ENCODE measurements at places on chromosomes 7 and 10.

DNA sequence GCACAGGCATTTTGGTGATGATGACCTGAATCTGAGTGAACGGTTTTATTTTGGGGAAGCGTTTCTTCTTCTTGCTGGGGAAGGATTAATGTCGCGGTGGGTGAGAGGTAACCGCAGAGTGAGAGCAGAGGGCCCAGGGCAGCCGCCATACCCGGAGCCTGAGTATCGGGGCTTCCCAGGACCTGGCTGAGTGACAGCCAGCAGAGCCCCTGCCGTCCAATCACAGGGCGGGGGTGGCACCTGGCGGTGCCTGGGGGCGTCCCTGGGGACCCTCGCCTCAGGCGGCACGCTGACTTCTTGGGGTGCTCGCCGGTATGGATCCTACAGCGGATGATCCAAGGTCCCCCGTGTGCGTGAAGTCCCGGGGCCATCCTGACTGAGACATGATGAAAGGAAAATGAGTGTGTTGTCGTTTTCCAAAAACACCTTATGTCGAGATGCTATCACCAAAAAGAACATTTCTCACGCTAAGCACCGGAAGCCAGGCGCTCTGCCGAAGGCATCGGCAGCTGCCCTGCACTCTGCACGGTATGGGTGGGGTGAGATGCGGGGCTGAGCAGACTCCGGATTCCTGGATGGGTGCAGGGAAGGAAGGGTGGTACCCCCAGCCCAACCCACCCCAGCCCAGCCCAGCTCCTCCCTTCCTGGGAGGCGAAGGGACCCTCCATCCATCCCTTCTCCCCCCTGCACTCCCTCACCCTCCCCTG, 227.9 kb upstream of the SHH start:
- no peak for DNase-seq

GRCh38 chr10:87695074-87695473, 35.4 kb downstream of the PAPSS2 start:
- no peak for DNase-seq

DNA sequence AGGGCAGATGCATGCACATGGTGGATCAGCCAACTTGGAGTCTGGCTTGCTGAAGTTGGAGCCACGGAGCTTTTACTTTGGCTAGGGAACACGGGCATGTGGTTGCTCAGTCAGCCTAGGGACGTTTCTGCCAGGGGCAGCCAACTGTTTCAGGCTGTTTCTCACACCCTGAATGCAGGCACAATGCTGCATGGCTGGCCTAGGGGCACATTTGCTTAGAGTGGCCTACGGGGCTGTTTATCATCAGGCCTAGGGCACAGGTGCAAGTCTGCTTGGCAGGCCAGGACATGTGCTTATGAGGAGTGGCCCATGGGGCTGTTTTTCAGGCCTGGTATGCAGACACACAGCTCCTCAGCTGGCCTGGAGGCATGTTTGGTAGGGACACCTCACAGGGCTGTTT, 107.4 kb downstream of the GSAP start:
- DNase-seq = no peak

DNA sequence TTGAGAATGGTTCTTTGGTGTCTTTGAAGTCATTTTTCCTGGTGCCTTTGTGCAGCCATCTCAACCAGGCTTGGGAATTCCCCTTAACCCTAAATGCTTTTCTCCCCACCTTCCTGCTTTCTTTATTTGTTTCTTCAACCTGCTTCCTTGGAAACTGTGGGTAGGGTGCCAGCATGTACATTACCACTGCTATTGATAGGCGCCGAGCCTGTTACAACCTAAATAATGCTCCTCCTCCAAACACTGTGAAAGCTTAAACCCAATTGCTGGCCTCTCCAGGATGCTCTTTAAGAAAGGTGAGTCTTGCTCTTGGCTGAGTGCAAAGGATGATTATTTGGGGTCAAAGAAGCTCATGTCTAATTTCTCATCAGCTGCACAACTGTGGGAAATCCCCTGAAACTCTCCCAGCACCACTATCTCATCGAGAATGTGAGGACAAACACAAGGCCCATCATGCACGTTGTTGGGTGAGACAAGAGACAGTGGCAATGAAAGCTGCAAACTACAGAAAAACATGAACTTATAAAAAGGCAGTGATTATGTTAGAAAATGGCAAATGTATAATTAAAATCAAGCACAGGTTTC, 285.5 kb upstream of the IGFBP3 start:
- no peak for DNase-seq

DNA sequence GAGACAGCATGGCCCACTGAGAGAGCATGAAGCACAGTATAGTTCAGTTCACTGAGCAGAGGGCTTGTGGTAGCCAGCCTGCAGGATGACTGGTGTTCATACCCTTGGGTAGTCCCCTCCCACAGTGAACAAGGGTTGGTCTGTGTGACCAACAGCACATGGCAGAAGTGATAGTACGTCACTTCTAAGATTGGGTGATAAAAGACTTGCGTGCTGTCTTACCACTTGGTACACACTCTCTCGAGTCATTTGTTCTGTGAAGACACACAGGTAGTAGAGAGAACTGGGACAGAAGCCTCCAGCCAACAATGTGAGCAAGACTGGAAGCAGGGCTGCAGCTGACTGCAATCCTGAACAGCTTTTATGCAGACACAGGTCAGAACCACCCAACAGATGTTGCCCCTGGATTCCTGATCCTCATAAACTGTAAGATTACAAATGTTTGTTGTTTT, 14.6 kb downstream of the EPC1 start:
- DNase-seq = peak; percentile 56

DNA sequence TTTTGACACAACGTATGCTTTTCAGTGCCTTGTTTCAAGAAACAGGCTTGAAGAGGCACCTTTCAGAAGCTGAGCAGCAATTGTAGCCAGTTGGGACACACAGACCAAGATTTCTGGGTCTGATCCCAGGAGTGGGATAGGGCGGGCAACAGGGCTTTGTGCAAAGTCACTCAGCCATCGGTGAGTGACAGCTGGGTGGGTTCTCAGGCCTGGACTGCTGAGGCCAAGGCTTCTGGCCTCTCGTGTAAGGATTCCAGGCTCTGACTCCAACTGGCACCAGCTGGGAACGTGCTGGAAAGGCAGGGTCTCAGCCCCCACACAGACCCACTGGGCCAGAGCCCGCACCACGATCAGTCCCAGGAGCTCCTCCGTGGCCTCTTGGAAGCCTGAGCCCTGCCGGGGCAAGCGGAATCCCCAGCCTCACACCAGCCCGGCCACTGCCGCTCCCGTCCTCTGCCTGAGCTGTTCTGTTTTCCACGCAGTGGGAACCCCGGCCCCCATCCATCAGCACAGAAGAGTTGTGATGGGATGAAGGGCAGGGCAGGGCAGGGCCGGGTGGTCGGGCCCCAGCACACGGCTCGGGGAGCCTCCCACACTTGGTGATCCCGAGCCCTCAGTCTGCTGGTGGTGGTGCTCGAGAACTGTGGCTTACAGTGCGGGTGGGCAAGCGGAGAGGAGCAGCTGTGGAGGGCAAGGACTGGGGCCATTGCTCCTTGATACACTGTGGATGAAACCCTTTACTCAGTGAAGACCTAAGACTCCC, 46.8 kb downstream of the VIPR2 start:
- no peak for DNase-seq

- no peak for DNase-seq
Measured at GRCh38 chr7:152158801-152159587, 133.5 kb downstream of the GALNT11 start.

DNA sequence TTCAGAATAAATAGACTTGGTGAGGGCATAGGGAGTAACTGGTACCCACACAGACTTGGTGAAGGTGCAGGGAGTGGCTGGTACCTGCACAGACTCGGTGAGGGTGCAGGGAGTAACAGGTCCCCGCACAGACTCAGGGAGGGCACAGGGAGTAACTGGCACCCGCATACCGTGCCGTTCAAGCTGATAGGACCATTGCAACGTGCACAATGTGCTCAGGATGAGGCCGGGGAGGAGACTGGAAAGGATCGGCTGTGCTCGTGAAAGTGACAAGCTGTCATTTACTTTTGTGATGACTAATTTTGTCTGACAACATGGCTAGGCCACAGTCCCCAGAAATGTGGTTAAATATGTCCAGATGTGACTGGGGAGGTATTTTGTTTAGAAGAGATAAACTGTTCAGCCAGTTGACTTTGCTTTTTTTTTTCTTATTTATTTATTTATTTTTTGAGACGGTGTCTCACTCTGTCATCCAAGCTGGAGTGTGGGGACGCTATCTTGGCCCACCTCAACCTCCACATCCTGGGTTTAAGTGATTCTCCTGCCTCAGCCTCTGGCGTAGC, 76.2 kb upstream of the NMT2 start:
- DNase-seq = no peak

- no peak for DNase-seq
Measured at GRCh38 chr10:112959207-112959838, 9.3 kb downstream of the TCF7L2 start.

- DNase-seq = no peak
Measured at GRCh38 chr10:94192333-94192732, 170.4 kb downstream of the NOC3L start.

DNA sequence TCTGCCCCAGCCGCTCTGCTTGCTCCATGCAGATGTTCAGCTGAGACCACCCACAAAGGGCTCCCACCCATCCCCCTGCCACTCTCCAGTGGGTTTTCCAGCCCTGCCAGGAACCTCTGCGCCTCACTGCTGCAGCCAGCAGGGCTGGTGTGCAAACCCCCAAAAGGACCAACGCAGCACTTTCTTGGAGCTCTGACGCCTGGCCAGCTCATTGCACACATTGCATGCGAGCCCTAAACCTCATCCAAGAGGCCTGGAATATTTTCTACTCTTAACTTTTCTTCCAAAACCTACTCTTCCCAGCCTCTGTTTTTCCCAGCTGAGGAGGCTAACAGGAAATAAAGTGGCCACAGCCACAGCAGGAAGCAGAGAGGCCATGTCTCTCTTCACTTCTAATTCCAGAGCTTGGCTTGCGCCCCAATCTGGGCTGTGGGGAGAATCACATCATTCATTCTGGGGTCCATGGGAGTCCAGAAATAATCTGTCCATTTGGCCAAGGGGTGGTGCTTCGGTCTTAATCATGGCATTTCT, 4.6 kb upstream of the FAM170B start:
- no peak for DNase-seq

GRCh38 chr7:101436857-101437576, 74.3 kb downstream of the COL26A1 start:
- DNase-seq = no peak

DNA sequence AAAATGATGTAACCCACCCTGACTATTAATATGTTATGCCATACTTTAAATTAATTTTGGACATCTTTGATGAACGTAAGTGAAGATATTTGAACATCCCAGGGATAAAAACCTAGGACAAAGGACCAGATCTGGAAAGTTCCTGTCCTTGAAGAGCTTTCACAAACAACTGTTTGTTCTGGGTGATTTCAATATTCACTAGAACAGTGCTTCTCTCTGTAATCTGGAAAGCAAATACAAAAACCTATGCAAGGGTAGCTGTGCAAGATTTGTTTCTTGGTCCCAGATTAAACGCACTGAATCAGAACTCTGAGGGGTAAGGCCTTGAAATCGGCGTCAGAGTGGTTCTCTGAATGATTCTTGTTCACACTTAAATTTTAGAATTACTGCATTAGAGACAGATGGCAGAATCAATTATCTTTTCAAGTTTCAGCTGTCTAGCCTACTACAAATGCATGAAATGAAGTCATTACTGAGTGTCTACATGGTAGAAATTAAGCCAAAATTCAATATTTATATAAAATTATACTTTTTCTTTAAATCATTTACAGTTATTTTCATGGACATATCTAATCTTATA, 69.6 kb upstream of the CSTF2T start:
- DNase-seq = no peak

- DNase-seq = no peak
Measured at GRCh38 chr7:12490107-12490688, 80.3 kb upstream of the SCIN start.

DNA sequence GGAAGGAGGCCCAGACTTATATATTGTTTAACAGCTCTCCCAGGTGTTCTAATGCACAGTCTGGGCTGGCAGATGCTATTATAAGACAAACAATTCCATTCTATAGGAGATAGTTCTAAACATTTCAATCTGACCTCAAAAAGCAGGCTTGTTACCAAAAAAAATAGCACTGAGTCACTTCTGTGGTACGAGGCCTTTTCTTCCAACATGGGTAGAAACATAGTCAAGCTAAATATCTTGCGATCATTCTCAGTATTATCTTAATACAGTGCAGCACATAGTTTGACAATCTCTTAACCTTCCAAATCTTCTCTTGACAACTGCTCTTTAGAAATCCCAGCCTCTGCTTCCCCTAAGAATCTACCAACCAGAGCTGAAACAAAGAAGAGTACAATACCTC, 46.6 kb upstream of the MKX start:
- no peak for DNase-seq

DNA sequence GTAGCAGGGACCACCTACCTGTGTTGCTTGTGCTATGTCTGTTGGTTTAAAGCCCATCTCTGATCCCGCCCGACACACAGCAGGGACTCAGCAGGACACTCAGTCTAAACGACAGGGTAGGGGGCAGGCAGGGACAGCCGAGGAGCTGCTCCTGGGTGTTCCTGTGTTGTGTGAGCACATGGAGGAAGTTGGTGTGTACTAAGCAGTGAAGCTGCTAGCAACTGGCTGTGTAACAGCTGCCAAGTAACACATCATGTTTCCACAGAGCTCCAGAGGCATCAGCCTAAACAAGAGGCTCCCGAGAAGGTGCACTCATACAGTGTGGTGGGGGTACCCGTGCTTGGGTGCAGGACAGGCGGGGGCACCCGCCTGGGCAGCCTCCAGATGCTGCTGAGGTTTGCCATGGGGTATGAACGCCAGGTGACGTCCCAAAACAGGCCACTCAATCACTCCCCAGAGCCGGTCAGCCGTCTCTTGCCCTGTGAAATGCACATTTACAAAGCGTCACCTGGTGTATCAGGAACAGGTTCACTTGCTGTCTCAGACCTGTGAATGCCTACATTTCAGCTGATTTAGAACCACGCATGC, 59.6 kb downstream of the PTPRN2 start:
- DNase-seq = no peak

- DNase-seq = no peak
Measured at GRCh38 chr10:27383595-27384542, 120.2 kb upstream of the RAB18 start.

DNA sequence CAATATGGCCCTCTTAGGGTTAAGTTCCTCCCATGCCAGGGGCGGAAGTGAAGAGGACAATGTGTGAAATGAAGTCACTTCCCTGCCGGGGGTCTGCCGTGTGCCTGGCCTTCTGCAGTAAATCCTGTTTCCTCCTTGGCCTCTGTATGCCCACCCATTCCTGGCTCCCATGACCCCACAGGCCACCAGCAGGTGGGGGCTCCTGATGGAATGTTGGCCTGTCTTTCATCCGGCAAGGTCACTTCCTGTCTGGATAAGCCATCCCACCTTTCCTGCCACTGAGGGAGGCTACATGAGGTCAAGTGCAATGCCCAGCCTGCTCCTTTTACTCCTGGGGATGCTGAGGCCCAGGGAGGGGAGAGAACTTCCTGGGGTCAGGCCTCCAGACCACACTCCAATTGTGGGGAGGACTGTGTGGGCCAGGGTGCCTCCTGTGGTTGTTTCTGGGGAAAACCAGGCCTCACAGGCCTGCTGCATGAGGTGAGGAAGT, 22.3 kb downstream of the PALD1 start:
- no peak for DNase-seq

- no peak for DNase-seq
Measured at GRCh38 chr10:36574207-36574606, 551.2 kb upstream of the ANKRD30A start.

Measured in activated naive CD8-positive, alpha-beta T cell treated with anti-CD3 and anti-CD28 coated beads, Interleukin-2, amount 50 U/mL, for 16 hours (primary cell).